RPMI7951 (cell line): ENCODE measurements at places on chromosomes 12 and 14. TPM values are rescaled to one million over a fixed set of nuclear protein-coding genes. Genes with fewer than 3 reads are reported as not detected.

The DIO2 gene
- total RNA-seq: 0.12 and 1.2 TPM in 2 replicates

The AMDHD1 gene
- total RNA-seq: 0.39 and 1.6 TPM in 2 replicates

The NPFF gene
- not detected in 2 replicates for total RNA-seq

The IFT81 gene
- total RNA-seq: 19.7 and 23.4 TPM in 2 replicates

DNA sequence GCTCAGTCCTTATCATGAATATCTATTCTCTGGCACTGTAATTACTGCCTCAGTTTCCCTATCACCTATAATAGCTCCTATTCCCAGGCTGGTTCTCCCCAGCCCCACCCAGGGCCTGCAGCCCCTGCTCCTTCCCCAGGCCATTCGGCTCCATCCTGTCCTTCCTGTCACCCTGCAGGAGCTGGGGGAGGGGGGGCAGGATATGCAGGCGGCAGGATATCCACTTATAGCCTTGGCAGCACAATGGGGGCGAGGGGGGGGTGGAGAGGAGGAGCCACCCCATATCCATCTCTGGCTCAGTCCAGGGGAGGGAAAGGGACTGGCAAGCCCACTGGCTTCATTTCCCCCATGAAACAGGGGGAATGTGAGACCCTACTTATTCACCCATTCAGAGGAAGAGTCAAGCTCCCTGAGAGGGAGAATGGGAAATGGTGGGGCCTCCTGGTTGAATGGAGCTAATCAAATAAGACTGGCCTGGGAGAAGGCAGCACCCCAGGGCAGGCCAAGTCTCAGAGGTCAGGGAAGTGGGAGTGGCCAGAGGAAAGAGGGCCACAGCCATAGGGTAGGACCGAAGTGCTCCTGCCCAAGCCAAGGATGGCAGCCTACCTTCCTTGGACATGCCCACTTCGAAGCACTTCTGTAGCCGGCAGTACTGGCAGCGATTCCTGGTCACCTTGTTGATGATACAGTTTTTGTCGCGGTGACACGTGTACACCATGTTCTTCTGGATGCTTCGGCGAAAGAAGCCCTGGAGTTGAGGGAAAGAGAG lies 7.8 kb upstream of the ITGB7 start:
- no peak for DNase-seq

DNA sequence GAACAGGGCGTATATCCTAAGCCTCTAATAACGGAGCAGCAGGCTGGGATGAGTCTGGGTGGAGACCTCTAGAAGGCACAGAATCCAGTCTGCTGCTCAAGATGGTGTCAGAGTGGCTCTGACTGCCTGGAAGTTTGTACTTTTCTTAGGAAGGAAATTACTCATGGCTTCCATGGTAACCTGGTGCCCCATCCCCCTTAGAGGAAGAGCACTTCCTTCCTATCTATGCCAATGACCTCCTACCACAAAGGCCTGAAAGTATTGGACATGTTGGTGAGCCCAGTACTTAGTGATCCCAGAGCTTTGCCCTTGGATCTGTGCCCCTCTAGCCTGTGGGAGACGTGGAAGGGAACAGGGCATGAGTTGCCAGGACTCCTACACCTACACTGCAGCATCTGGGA lies 1.5 kb downstream of the BATF start:
- peak; percentile 24 for DNase-seq

- DNase-seq: no peak
These were observed 282.7 kb upstream of the SFSWAP start for GRCh38 chr12:131428091-131428685.
